Activated CD4-positive, alpha-beta T cell treated with anti-CD3 and anti-CD28 coated beads, Interleukin-2, amount 50 U/mL, for 48 hours (primary cell): ENCODE measurements at places on chromosomes 7 and 10.

- DNase-seq, result no peak
Measured at GRCh38 chr10:12852687-12853086, 148.8 kb downstream of the CCDC3 start.

- no peak for DNase-seq
Measured at GRCh38 chr7:68147614-68148238, 1151.1 kb downstream of the TYW1 start.

GRCh38 chr7:147023440-147023839 lies 906.8 kb downstream of the CNTNAP2 start:
- DNase-seq, result no peak

DNA sequence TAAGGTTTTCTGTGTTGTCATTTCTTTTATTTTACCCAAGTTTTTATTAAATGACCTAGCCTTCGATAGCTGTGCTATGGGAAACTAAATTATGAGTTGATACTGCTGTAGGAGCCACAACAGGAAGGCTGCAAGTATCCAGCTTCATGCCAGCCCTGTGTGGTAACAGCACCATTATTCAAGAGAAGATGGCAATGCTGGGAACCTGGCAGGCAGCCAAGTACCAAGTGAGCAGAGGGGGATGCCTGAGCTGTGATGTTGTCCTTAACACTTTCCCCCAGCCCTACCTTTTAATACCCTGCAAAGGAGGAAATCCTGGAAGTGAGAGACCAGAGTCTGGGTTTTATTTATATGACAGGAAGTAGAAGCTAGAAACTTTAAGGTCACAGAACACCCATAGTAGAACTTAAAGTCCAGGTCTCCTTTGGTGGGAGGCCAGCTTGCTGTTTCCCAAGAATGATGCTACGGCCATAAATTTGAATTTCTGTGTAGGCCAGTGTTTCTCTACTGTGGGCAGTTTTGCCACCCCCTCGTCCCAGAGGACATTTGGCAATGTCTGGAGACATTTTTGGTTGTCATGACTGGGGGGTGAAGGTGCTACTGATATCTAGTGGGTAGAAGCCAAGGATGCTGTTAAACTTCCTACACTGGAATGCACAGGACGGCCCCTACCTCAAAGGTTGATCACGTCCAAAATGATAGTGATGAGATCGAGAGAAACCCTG lies 9.2 kb upstream of the ATXN7L1 start:
- DNase-seq, result no peak
